ENCODE measurements at places on chromosomes 13 and 19.

GRCh38 chr13:87120476-87120875 is 550.7 kb upstream of the SLITRK5 start:
- DNase-seq, result no peak

DNA sequence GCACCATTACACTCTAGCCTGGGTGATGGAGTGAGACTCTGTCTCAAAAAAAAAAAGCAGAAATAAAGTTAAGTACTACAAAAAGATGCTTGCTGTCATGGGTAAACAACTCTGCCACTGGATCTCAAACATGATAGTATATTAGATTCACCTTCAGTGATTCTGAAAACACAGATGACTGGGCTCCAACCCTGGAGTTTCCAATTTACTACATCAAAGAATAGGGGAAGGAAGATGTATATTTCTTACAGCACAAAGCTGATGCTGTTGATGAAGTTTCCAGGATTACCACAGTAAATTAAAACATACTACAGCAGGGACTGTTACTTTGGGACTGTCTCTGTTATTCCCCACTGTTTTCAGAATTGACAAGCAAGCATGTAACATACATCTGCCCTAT is 5.2 kb downstream of the ZNF561 start:
- no peak for DNase-seq

GRCh38 chr13:82458169-82458568 is 1424.1 kb downstream of the SLITRK1 start:
- no peak for DNase-seq

GRCh38 chr19:4379383-4380253 is 20.7 kb downstream of the SH3GL1 start:
- DNase-seq, result peak; percentile 87

GRCh38 chr13:35028338-35028867 is 86.3 kb downstream of the NBEA start:
- no peak for DNase-seq

- no peak for DNase-seq
These were observed 26.2 kb upstream of the TMEM160 start for GRCh38 chr19:47074621-47075020.

DNA sequence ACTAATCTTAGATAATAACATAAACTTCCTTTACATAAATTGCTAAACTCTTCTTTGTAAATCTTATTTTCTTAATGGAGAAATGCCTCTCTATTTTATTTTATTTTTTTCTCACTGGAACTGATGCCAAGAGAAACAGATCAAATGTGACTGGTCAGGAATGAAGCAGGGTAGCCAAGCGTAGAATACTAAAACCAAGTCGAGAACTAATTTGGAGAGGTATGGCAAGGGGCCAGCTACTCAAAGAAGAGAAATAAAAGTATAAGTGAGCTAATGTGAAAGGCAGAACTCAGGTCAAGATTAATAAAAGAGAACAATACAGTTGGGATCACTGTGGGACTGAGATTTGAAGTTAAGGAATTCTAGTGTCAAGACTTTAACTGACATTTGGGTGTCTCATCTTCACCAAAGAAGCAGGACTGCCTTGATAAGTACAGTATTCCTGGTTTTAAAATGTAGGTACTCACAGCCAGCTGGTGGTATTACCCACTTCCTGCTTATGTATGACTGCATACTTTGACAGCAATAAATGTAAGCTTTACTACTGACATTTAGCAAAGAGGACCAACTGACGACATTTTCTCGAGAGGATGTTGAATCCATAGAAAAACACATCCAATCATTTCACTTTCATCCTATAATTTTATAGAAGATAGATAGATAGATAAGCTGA is 1192.2 kb downstream of the EFNB2 start:
- DNase-seq, result peak; percentile 4

- DNase-seq, result no peak
These were observed 17.5 kb downstream of the MISP start for GRCh38 chr19:768424-768823.
